ENCODE measurements at places on chromosomes 7 and 10. TPM values are rescaled to one million over a fixed set of nuclear protein-coding genes. Genes with fewer than 3 reads are reported as not detected.
A peak's percentile ranks its signal among the peaks of the same experiment; 100 is the strongest.

GRCh38 chr7:112523871-112524270 lies 43.1 kb downstream of the LSMEM1 start:
- H3K36me3 ChIP-seq: no peaks in the 10 kb centered on the region
- H3K4me1 ChIP-seq: no peaks in the 10 kb centered on the region

DNA sequence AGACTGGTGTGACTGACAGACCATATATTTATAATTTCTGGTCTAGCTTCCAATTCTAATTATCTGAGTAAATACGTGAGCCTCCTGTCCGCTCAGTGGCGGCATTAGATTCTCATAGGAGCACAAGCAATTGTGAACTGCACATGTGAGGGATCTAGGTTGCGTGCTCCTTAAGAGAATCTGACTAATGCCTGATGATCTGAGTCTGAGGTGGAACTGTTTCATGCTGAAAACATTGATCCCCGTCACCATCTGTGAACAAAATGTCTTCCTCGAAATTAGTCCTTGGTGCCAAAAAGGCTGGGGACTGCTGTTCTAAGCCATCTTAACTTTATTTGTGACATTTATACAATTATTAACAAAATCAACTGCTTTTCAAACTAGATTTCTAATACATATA lies 164.7 kb upstream of the MEOX2 start:
- no peak overlapping the region for H3K27ac ChIP-seq
- no peak for DNase-seq
- H3K27me3 ChIP-seq: no peaks in the 10 kb centered on the region
- H3K36me3 ChIP-seq: no peaks in the 10 kb centered on the region

DNA sequence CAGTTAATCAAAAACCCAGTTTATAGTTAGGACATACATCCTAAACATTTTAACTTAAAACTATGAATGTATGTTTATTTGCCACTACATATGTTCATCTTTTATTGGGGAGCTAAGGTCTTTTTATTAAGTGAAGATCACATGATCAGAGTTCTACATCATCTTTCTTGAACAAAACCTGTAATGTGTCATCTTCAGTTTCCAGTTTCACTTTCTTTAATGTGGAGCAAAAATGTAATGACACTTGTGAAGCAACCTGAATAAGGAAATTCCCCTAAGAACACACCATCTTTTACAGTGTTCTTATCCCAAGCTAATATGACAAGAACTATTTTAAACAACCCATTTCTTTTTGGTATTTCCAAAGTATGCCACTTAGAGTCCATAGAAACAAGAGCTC lies 166.7 kb upstream of the BET1 start:
- no peaks in the 10 kb centered on the region for H3K4me1 ChIP-seq
- no peak overlapping the region for H3K4me3 ChIP-seq
- no peak overlapping the region for H3K27ac ChIP-seq
- DNase-seq: no peak

- H3K4me1 ChIP-seq: no peaks in the 10 kb centered on the region
- no peaks in the 10 kb centered on the region for H3K36me3 ChIP-seq
- no peak for DNase-seq
- no peak overlapping the region for H3K4me3 ChIP-seq
- no peak overlapping the region for H3K27ac ChIP-seq
Measured at GRCh38 chr7:141522657-141523342, 28.4 kb upstream of the AGK start.

Gene ADIRF
- total RNA-seq: 17.1 TPM

GRCh38 chr10:130109796-130110245 lies 809 bp downstream of the C10orf143 start:
- peak; percentile 81 for DNase-seq
- no peaks in the 10 kb centered on the region for H3K36me3 ChIP-seq
- no peaks in the 10 kb centered on the region for H3K27me3 ChIP-seq
- peak overlapping the region; percentile 72 for H3K27ac ChIP-seq
- peaks cover 17% of the 10 kb centered on the region for H3K4me1 ChIP-seq

DNA sequence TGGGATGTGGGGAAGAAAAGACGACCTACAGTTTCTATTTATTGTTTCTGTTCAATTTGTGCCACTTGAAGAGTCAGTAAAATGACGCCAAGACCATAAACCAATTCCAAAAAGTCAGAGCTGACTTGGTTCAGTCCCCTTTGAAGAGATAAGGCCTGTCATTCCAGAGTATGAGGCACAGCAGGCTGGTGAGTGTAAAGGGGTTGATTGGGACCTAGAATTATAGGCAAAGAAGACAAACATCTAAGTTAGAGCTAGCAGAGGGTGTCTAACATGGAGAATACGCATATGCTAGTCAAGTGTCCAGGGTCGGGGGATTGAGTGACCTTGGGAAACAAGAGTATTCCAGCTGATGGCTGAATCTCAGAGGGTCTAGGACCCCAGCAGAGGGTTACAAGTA lies 23.6 kb downstream of the NRP1 start:
- no peak overlapping the region for H3K4me3 ChIP-seq
- H3K4me1 ChIP-seq: peaks cover 5% of the 10 kb centered on the region
- no peak for DNase-seq
- no peaks in the 10 kb centered on the region for H3K27me3 ChIP-seq

GRCh38 chr10:34260904-34261303 lies 554.2 kb downstream of the PARD3 start:
- no peaks in the 10 kb centered on the region for H3K36me3 ChIP-seq
- H3K27ac ChIP-seq: no peak overlapping the region
- no peaks in the 10 kb centered on the region for H3K4me1 ChIP-seq
- H3K27me3 ChIP-seq: no peaks in the 10 kb centered on the region
- no peak overlapping the region for H3K4me3 ChIP-seq

DNA sequence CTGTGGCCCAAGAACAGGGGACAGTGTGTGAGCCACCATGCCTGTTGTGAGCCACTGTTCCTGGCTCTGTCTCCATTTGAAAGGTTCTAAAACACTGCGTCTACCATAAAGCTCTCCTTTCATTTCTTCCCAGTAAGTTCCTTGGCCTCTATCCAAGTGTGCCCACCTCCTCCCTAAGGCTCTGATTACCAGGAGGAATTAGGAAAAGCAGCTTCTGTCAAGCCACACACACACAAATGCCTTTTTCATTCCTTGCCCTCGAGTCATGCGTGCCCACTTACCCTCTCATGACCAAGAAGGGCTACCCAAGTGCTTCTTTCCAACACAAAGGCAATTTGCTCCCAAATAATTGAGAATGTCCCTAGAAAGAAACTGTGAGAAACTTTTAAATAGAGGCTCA lies 70.8 kb upstream of the PARD3 start:
- H3K27me3 ChIP-seq: no peaks in the 10 kb centered on the region
- no peak overlapping the region for H3K4me3 ChIP-seq
- no peak overlapping the region for H3K27ac ChIP-seq

- H3K36me3 ChIP-seq: peaks cover 60% of the 10 kb centered on the region
- peaks cover 5% of the 10 kb centered on the region for H3K4me1 ChIP-seq
- no peak overlapping the region for H3K27ac ChIP-seq
- no peak for DNase-seq
- H3K4me3 ChIP-seq: no peak overlapping the region
- H3K27me3 ChIP-seq: no peaks in the 10 kb centered on the region
Measured at GRCh38 chr7:100684534-100685042, 9.5 kb downstream of the GIGYF1 start.

DNA sequence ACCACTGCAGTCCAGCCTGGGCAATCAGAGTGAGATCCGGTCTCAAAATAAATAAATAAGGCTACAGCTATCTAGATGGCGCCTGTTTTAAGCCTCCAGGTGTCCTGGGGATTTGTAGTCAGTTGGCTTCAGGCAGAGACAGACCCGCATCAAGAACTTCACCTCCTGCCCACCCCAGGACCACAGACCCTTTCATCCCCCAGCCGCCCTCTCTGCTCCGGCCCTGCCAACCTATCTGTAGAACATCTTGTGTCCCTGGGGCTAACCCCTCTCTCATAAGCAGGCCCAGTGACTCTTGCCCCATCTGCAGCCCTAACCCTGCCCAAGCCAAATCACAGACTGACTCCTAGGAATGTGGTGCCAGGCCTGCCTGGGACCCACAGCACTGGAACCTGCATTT lies 17.9 kb downstream of the PDIA4 start:
- peaks cover 82% of the 10 kb centered on the region for H3K36me3 ChIP-seq
- no peak for DNase-seq
- H3K27ac ChIP-seq: no peak overlapping the region
- H3K27me3 ChIP-seq: no peaks in the 10 kb centered on the region
- H3K4me3 ChIP-seq: no peak overlapping the region

DNA sequence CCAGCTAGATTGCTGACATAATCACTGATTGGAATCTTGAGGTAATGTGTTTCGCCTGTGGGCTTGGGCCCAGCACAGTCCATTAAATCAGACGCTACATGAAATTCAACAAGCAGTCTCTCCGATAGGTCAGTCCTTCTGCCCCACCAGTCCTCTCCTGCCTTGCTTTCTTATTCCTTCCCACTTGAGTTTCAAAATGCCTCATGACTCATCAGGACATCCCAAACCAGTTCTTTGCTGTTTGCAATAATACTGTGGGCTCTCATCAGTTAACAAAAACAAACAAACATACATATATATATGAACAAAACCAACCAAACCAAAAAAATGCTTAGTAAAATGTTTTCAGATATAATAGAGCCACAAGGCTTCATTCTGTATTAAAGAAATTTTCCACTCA lies 599.0 kb downstream of the SORCS1 start:
- H3K4me3 ChIP-seq: no peak overlapping the region
- no peak for DNase-seq
- H3K27ac ChIP-seq: no peak overlapping the region

Gene HNRNPF
- total RNA-seq: 150 TPM

- no peak overlapping the region for H3K27ac ChIP-seq
- H3K36me3 ChIP-seq: no peaks in the 10 kb centered on the region
Measured at GRCh38 chr7:3835109-3835508, 534.1 kb downstream of the SDK1 start.

DNA sequence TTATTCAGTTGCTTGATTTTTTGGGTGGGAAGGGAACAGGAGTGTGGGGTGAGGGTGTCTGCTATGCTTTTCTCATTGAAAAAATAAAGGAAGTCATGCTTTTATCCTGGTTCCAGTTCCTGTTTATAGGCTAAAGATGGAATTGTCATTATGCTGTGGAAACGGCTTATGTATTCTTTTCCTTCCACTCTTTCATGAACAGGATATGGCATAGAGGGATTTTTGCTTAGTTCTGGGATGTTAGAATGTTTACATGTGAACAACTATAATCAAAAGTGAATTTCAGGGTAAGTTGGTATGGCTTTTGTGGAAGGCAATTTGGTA lies 35.9 kb upstream of the PTPN12 start:
- H3K4me1 ChIP-seq: no peaks in the 10 kb centered on the region
- DNase-seq: no peak
- H3K36me3 ChIP-seq: no peaks in the 10 kb centered on the region
- no peak overlapping the region for H3K27ac ChIP-seq
- no peak overlapping the region for H3K4me3 ChIP-seq

- peak overlapping the region; percentile 53 for H3K4me3 ChIP-seq
- peak; percentile 81 for DNase-seq
- no peaks in the 10 kb centered on the region for H3K36me3 ChIP-seq
- peaks cover 9% of the 10 kb centered on the region for H3K27me3 ChIP-seq
- no peak overlapping the region for H3K27ac ChIP-seq
Measured at GRCh38 chr10:42753126-42753506, 29.5 kb upstream of the BMS1 start.

GRCh38 chr7:96426027-96426426 lies 104.1 kb upstream of the SLC25A13 start:
- no peaks in the 10 kb centered on the region for H3K36me3 ChIP-seq
- no peak overlapping the region for H3K4me3 ChIP-seq
- H3K27ac ChIP-seq: no peak overlapping the region

Gene NRP1
- total RNA-seq: 55.6 TPM

- no peak overlapping the region for H3K4me3 ChIP-seq
- H3K36me3 ChIP-seq: no peaks in the 10 kb centered on the region
- peak overlapping the region; percentile 2 for H3K27ac ChIP-seq
- no peaks in the 10 kb centered on the region for H3K4me1 ChIP-seq
- no peaks in the 10 kb centered on the region for H3K27me3 ChIP-seq
Measured at GRCh38 chr7:45720989-45721388, 146.8 kb downstream of the ADCY1 start.

GRCh38 chr10:84336406-84337090 lies 8.2 kb downstream of the CCSER2 start:
- no peaks in the 10 kb centered on the region for H3K36me3 ChIP-seq
- no peak overlapping the region for H3K27ac ChIP-seq
- H3K27me3 ChIP-seq: no peaks in the 10 kb centered on the region
- H3K4me3 ChIP-seq: no peak overlapping the region

Gene EN2
- under 0.01 TPM for total RNA-seq

- H3K4me3 ChIP-seq: no peak overlapping the region
- H3K27ac ChIP-seq: no peak overlapping the region
- no peak for DNase-seq
- no peaks in the 10 kb centered on the region for H3K27me3 ChIP-seq
- no peaks in the 10 kb centered on the region for H3K4me1 ChIP-seq
- H3K36me3 ChIP-seq: no peaks in the 10 kb centered on the region
Measured at GRCh38 chr10:50322077-50322476, 70.8 kb upstream of the ASAH2 start.

GRCh38 chr7:418636-419280 lies 100.9 kb downstream of the PDGFA start:
- no peak for DNase-seq
- H3K4me1 ChIP-seq: no peaks in the 10 kb centered on the region
- no peaks in the 10 kb centered on the region for H3K27me3 ChIP-seq
- H3K27ac ChIP-seq: no peak overlapping the region
- H3K36me3 ChIP-seq: no peaks in the 10 kb centered on the region
